Fibroblast of skin of left biceps (primary cell): ENCODE measurements at places on chromosomes 1 and 21.

- DNase-seq: no peak
Measured at GRCh38 chr1:72547412-72547811, 265.1 kb upstream of the NEGR1 start.

DNA sequence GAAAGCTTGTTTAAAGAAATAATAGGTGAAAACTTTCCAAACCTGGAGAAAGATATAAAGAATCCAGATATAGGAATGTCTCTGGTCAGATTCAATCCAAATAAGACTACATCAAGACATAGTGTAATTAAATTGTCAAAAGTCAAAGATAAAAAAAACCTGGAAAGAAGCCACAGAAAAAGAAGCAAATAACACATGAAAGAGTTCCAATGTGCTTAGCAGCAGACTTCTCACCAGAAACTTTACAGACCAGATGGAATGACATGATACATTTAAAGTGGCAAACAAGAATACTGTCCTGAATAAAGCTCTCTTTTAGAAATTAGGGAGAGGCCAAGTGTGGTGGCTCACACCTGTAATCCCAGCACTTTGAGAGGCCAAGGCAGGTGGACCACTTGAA, 1039.9 kb downstream of the KCNT2 start:
- DNase-seq: no peak

DNA sequence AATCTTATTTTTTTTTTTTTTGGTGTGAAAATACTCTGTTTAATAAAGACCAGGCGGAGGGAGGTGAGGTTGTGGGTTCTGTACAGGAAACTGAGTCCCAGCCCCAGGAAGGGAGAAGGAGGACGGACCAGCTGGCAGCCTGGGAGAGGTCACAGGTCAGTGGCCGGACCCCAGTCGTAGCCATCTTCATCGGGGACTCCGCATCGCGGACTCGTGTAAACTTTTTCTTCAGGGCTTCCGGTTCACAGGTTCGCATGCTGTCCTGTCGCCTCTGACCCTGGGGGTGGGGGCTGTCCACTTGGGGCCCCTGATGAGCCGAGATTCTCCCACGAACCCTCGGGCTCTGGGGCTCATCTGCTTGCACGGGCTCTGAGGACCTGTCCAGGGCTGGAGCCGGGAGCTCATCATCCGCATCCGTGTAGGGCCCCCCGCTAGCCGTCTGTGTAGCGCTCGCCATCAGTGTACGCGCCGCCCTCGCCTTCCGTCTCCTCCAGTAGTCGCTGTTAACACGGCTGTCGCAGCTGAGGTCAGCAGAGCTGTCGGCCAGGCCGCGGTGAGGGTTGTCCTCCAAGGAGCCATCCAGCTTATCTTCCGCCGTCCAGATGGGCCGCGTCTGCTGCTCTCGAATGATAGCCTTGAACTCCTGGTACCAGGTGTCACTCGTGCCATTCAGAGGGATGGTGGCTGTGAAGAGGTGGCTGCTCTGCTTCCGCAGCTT, 975.7 kb upstream of the PRMT6 start:
- no peak for DNase-seq

DNA sequence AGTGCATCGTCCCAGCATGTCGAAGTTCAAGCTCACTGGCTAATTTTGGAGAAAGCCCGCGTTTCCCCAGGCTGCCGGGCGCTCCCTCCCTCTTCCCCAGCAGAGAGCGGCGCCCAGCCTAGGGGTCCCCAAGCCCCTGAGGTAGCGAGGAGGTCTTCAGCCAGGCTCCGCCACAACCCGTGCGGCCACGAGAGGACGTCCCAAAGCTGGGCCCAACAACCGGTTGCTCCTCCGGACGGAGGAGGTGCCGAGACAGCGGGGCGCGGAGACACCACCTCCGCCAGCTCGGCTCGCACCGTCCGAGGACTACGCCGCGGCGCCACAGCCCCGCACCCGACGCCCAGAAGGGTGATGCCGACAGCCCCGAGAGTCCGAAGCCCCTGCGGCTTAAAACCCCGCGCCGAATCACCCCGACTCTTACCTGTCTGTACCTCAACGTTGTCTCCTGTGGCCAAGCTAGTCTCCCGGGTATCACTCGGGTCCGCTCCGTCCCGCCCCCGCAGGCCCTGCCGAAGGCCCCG, at the start of gene DENND2C:
TSS of gene DENND2C (minus strand) at position 488 of the 521 bp plus-strand sequence. CDS start 44,065 bp downstream, outside the sequence.
- no peak for DNase-seq

DNA sequence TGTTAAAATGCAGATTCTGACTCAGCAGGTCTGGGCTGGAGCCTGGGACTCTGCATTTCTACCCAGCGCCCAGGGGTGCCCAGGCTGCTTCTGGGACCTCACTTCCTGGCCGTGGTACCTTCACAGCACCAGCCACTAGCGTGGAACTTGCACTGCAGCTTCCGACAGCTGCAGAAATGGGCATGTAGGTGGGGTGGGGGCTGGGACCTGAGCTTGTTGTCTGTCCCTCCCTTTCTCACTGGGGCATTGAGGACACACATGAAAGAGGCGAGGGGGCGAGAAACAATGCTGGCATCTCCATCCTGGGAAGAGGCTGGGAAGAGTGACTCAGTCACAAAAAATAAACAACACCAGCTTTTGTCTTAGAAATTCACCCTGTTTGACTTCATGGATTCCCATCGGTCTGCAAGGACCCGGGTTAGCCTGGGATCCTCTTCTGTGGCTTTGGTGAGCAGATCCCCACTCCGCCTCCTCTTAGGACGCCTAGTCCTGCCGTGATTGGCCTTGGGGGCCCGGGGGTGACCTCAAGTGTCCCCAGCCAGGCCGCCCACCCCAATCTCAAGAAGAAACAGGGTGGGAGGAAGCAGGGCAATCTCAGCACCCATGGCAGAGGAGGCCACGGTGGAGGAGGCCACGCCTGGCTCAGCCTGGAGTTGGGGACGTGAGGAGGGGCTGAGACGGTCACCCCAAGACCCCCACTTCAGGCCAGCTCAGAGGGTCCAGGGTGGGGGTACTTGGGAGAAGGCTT, 29.9 kb upstream of the POFUT2 start:
- DNase-seq: no peak
